ENCODE measurements at places on chromosomes 4 and X.
A peak's percentile ranks its signal among the peaks of the same experiment; 100 is the strongest.

DNA sequence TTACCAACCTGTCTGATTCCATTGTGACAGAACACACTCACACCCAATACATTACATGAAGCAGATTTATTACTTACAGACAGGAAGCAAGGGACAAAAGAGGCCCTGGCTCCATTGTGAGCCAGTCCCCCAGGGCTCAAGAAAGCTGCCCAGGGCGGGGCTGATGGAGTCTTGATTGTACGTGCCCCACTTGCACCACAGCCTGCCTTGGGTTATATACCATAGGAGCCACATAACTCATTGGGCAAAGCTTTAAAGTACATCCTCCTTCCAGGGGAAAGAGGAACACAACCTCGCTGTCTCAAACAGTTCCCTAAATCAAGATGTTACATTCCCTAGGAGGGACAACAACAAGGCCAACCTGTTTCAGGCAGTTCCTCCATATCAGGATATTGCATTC is 3.4 kb upstream of the ZRSR2 start:
- H3K36me3 ChIP-seq: peaks cover 8% of the 10 kb centered on the region
- no peaks in the 10 kb centered on the region for H3K27me3 ChIP-seq
- no peak for DNase-seq
- no peak overlapping the region for H3K4me3 ChIP-seq
- H3K4me1 ChIP-seq: peaks cover 8% of the 10 kb centered on the region

- no peaks in the 10 kb centered on the region for H3K27me3 ChIP-seq
- DNase-seq: no peak
- H3K4me3 ChIP-seq: no peak overlapping the region
- H3K4me1 ChIP-seq: peaks cover 13% of the 10 kb centered on the region
- no peaks in the 10 kb centered on the region for H3K36me3 ChIP-seq
Measured at GRCh38 chr4:54372951-54373350, 143.9 kb downstream of the PDGFRA start.

DNA sequence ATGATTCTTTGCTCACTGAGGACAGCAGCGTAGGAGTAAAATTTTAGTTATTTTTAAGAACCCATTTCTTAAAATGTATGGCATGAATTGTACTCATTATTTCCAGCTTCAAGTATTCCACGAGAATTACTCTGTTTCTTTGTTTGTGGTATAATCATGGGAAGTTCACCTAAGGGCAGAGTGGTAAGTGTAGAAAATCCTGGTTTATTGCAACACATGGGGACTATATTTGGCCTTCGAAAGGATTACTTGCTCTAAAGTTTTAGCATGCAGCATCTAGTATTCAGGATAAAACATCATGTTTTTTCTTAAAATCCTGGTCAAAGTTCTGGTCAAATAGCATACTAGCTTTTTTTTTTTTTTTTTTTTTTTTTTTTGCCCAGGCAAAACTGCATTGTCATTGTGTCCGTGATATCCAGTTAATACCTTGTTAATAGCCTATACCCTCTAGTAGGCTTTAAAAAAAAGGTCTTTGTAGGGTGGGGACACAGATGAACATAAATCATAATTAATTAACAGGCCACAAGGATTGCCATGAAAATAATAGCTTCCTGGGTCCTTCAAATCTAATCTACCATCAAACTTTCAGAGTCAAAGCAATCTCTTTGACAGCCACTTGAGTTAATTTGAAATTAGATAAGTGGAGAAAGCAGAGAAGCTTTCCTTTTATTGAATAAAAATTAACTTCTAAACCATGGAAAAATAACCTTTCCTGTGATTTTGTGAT is 44.6 kb upstream of the VEGFC start:
- H3K27me3 ChIP-seq: no peaks in the 10 kb centered on the region
- no peak overlapping the region for H3K4me3 ChIP-seq
- no peaks in the 10 kb centered on the region for H3K36me3 ChIP-seq
- no peak for DNase-seq
- H3K4me1 ChIP-seq: no peaks in the 10 kb centered on the region
- no peak overlapping the region for H3K27ac ChIP-seq

- H3K27ac ChIP-seq: no peak overlapping the region
- no peak for DNase-seq
- H3K27me3 ChIP-seq: no peaks in the 10 kb centered on the region
- H3K36me3 ChIP-seq: no peaks in the 10 kb centered on the region
Measured at GRCh38 chr4:82528868-82529267, 32.9 kb downstream of the TMEM150C start.

GRCh38 chr4:15736514-15737050 is 33.7 kb downstream of the BST1 start:
- H3K27ac ChIP-seq: no peak overlapping the region
- H3K27me3 ChIP-seq: no peaks in the 10 kb centered on the region
- DNase-seq: no peak
- no peaks in the 10 kb centered on the region for H3K36me3 ChIP-seq
- H3K4me1 ChIP-seq: no peaks in the 10 kb centered on the region

DNA sequence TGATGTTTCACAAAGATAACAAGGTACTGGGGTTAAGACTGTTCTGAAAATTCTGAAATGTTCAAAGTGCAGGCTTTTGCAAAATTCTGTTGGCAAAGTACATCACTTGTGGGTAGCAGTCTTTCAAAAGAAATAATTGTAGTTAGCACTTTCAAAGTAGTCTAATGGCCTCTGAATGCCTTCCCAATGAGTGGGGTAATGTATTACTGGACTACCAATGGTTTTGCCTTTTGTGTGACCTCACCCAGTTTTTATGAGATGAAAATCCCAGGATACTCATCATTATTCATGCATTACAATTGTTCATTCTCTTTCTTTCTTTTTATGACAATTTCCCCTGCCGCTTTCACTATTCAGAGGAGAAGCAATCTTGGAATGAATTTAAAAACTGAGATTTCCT is 686.1 kb downstream of the GLUD2 start:
- no peak for DNase-seq
- no peak overlapping the region for H3K27ac ChIP-seq
- no peaks in the 10 kb centered on the region for H3K4me1 ChIP-seq

DNA sequence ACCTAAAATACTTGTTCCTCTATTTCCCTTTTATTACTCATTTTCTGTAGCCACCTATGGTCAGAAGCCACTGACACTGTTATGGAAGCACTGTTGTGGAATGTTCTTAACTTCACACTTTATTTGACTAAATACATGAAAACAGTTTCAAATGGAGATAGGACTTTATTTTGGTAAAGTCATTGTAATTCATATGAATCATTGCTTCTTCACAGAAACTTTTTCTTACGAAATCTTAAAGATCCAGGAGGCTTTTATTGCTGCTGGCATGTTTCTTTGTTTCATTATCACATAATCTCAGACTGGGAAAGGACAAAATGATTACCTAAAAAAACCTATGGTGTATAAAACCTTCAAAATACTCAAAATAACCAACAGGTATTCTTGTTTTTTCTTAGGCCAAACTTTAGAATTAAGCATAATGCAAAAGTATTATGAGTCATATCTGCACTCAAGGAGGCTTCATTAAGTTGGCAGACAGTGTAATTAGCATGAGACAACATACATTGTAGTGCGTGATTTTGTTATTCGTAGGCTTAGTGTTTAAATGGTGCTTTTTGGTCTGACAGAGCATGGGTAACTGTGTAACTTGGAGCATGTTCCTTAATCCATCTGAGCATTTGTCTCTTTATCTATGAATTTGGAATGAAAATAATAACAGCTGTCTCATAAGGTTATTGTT is 58.0 kb downstream of the SH3BGRL start:
- no peaks in the 10 kb centered on the region for H3K36me3 ChIP-seq
- H3K27ac ChIP-seq: peak overlapping the region; percentile 42
- H3K27me3 ChIP-seq: no peaks in the 10 kb centered on the region
- no peak for DNase-seq
- H3K4me1 ChIP-seq: peaks cover 4% of the 10 kb centered on the region
- no peak overlapping the region for H3K4me3 ChIP-seq

DNA sequence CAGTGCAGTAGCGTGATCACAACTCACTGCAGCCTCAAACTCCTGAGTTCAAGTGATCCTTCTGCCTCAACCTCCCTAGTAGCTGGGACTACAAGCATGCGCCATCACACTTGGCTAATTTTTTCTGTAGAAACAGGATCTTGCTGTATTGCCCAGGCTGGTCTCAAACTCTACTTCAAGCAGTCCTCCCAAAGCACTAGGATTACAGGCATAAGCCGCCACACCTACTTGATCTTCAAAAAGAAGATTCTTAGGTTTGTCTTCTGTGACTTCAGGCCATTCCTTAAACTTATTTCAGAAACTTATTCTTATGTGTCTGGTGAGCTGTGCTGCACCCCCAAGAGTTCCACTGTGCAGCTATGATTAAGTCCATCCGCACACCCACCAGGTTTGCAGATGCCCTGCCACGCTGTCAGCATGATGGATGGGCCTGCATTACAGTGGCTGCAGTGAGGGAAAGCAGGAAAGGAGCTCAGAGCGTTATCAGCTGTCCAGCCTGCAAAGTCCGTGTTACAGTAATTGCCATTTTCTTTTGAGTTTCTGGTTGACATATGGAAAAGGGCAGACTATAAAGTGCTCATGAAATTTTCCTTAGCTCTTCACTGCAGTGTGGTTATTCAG is 146.6 kb downstream of the AASDH start:
- peaks cover 5% of the 10 kb centered on the region for H3K27me3 ChIP-seq
- no peak overlapping the region for H3K4me3 ChIP-seq
- no peaks in the 10 kb centered on the region for H3K36me3 ChIP-seq
- H3K27ac ChIP-seq: no peak overlapping the region
- DNase-seq: no peak
- no peaks in the 10 kb centered on the region for H3K4me1 ChIP-seq

DNA sequence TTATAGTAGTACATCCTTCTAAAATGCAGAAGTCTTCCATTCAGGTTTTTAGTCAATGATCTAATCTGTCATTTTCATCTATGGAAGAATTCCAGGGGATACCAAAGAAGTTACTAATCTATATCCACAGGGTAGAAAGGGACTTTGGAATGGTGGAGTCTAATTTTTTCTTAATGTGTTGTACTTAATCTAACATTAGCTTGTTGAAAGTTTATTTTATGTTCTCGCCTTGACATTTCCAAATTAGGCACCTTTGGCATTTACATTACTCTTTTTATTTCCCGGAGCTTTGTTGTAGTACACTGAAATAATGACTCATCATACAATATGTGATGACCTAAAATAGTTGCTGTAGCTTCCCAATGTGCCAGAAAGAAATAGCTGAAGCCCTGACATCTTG is 91.5 kb downstream of the HTR2C start:
- no peaks in the 10 kb centered on the region for H3K27me3 ChIP-seq
- no peaks in the 10 kb centered on the region for H3K36me3 ChIP-seq
- H3K4me1 ChIP-seq: no peaks in the 10 kb centered on the region
- H3K4me3 ChIP-seq: no peak overlapping the region
